ENCODE measurements at places on chromosomes 4 and X. TPM values are rescaled to one million over a fixed set of nuclear protein-coding genes. Genes with fewer than 3 reads are reported as not detected.

Gene PRRG3
- not detected for total RNA-seq

Gene FATE1
- not detected for total RNA-seq

Gene SOX3
- total RNA-seq, result not detected

Gene XAGE3
- not detected for total RNA-seq

Gene LRP2BP
- total RNA-seq, result 1.9 TPM

- no peaks in the 10 kb centered on the region for H3K4me1 ChIP-seq
- no peaks in the 10 kb centered on the region for H3K36me3 ChIP-seq
- H3K4me3 ChIP-seq, result no peak overlapping the region
- H3K27ac ChIP-seq, result no peak overlapping the region
- no peak for DNase-seq
These were observed 182.7 kb downstream of the PABPC4L start for GRCh38 chr4:134018846-134019245.

DNA sequence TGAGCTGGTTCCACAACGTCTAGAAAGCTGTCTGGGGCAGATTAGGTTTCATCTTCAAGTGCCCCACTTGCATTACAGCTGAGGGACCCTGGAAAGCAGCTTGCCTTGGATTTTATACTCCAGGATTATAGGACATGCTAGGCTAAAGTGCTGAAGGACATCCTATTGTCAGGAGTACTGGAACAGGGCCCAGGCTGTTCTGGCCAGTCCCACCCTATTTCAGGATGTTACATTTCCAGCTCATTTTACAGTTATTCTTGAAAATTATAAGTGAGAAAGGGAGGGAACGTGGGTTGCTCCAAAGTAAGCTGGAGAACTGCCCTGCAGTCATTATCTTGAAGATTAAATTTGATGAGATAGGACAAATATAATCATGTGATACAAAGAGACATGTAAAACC lies 71.0 kb upstream of the UGT8 start:
- H3K4me1 ChIP-seq, result no peaks in the 10 kb centered on the region
- H3K27me3 ChIP-seq, result no peaks in the 10 kb centered on the region

GRCh38 chr4:139300431-139301112 lies 733 bp upstream of the NAA15 start:
- H3K4me1 ChIP-seq, result peaks cover 28% of the 10 kb centered on the region
- H3K36me3 ChIP-seq, result peaks cover 3% of the 10 kb centered on the region

DNA sequence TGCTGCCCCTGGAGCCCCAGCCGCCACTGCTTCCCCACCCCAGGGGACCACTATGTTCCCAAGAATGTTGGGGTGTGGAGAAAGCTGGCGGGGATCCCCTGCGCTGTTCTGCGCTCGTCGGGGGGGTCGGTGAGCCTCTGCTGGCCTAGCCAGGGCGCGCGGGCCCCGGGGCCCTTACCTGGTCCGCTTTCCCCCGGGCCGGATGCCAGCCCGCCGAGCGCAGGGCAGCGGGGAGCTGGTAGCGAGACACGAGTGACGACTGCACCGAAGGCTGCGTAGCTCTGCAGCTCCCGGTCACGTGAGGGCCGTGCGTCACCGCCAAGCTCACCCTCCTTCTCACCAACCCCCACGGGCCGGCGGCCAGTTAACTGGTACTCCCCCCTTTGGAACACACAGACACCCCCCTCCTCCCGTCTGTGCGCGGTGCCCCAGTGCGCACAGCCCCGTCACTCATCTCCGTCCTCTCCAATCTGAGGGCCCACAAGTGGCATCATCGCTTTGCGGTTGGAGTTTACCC lies at the start of gene BEX1:
BEX1 (minus strand) TSS at position 254 of the 517 bp plus-strand sequence. CDS start 897 bp downstream, outside the sequence.
- no peaks in the 10 kb centered on the region for H3K36me3 ChIP-seq
- DNase-seq, result peak; percentile 10
- H3K27ac ChIP-seq, result no peak within 1 kb of the TSS
- no peaks in the 10 kb centered on the region for H3K4me1 ChIP-seq
- no peaks in the 10 kb centered on the region for H3K27me3 ChIP-seq

DNA sequence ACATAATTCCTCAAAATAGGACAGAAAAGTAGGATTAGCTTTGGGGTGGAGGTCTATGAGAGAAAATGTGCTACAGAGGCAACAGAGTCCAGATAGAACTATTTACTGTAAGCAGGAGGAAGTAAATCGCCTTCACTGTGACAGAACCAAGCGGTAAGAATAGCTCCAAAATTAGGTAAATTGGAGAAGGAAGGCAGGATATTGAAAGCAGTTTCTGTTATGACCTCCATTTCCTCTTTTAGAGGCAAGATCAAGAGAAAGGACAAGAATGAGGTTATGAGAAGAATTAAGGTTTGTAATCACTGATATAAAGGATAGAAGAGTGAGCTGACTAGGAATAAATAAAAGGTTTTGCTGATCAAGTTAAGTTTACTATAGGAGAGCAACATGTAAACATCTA lies 44.1 kb upstream of the NEUROG2 start:
- H3K27ac ChIP-seq, result no peak overlapping the region
- no peaks in the 10 kb centered on the region for H3K36me3 ChIP-seq
- no peaks in the 10 kb centered on the region for H3K4me1 ChIP-seq
- no peak for DNase-seq

GRCh38 chr4:171644430-171645057 lies 168.7 kb upstream of the GALNTL6 start:
- H3K4me1 ChIP-seq, result no peaks in the 10 kb centered on the region
- H3K27ac ChIP-seq, result no peak overlapping the region
- H3K27me3 ChIP-seq, result no peaks in the 10 kb centered on the region
- DNase-seq, result no peak
- no peaks in the 10 kb centered on the region for H3K36me3 ChIP-seq
- no peak overlapping the region for H3K4me3 ChIP-seq

GRCh38 chr4:53672873-53673272 lies 81.6 kb upstream of the LNX1 start:
- no peak overlapping the region for H3K4me3 ChIP-seq
- no peak overlapping the region for H3K27ac ChIP-seq
- H3K4me1 ChIP-seq, result no peaks in the 10 kb centered on the region
- H3K36me3 ChIP-seq, result no peaks in the 10 kb centered on the region

DNA sequence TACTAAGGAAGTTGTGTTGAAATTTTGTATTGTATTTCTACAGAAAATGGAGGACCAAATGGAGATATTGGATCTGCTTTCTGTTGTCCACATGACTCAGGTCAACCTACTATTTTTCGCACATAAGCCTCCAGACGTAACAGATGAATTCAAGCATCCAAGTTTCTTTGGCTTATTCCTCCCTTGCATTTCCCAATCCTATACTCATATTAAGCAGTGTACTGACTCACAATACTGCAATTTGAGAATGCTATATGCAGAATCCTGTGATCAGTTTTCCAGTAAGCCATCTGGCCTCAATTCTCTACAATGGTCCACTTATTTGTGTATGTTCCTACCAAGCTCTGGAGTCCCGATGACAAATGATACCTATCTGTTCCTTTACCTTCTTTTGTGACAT lies 75.7 kb downstream of the ASB9 start:
- H3K27ac ChIP-seq, result no peak overlapping the region
- H3K36me3 ChIP-seq, result no peaks in the 10 kb centered on the region
- H3K27me3 ChIP-seq, result no peaks in the 10 kb centered on the region
- no peak for DNase-seq
- no peak overlapping the region for H3K4me3 ChIP-seq
- no peaks in the 10 kb centered on the region for H3K4me1 ChIP-seq

Data from T-cell (primary cell).